ENCODE measurements at places on chromosomes 6 and 20.

GRCh38 chr6:57201718-57202117 lies 20.4 kb downstream of the RAB23 start:
- DNase-seq = no peak

GRCh38 chr6:150153905-150154492 lies 11.2 kb downstream of the PPP1R14C start:
- no peak for DNase-seq

GRCh38 chr20:33298391-33298790 lies 15.4 kb downstream of the BPIFB1 start:
- no peak for DNase-seq

GRCh38 chr20:13028001-13028400 lies 19.2 kb downstream of the SPTLC3 start:
- DNase-seq = no peak

DNA sequence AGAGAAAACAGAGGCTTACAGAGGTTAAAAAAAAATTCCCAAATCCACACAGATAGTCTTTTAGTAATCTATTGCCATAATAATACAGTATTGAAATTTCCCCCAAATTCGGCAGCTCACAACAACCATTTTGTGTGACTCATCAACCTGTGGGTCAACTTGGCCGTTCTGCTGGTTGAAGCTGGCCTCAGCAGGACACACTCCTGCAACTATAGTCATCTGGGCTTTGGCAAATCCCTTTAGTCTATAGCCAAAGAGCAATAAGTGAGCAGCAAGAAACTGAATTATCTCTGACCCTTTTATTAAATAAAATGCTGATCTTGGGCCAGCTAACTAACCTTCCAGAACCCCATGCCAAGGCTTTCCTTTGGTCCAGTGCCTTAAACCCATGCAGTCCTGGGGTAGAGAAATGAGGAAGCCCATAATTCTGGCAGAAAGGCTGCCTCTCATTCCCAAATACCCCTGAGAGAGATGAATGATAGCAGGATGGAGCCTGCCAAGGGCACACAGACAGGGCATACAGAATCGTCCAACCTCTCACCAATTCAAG lies 17.2 kb upstream of the SNAP25 start:
- DNase-seq = no peak

DNA sequence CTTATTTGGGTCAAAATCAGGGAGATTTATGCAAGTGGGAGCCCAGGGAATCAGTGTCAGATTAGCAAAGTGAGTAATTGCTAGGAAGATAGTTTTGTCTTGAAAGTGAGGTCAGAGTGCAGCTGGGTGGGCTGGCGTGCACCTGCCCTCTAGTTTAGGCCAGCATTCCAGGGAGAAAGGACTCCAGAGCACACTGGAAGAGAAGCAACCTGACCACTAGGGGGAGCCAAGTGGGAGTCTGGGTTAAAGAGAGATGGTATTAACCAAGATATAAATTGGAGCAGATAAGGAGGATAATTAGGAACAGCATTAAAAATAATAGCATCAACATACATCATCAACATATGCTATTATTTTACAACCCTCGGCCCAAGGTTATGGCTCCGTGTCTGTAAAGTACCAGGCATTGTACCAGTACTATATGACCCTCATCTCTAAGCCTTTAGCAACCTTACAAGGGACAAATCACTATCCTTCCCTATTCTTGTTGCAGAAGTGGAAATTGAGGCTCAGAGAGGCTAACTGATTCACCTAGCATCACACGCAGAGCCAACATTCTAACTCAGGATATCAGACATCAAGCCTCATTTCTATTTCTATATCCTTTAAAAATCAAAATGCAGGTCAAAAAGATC lies 57.8 kb downstream of the SLC2A10 start:
- no peak for DNase-seq

GRCh38 chr6:99458319-99458718 lies 33.2 kb upstream of the PNISR start:
- no peak for DNase-seq

- no peak for DNase-seq
These were observed 24.8 kb downstream of the EPB41L1 start for GRCh38 chr20:36179170-36179945.

DNA sequence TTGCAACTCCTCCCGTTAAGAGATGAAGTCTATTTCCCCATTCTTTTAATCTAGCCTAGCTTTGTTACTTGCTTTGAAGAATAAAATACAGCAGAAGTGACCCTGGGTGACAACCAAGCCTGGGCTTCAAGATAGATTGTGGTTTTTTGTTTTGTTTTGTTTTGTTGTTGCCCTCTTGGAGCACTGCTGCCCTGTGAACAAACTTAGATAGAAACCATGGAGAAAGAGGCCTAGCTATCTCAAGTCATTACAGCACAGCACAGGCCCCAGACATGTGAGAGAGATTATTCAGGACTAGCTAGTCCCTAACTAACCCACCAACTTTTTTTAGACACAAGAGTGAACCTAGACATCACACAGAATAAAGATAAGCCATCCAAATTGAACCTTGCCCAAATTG lies 475.2 kb downstream of the EPHA7 start:
- no peak for DNase-seq

GRCh38 chr20:53580376-53581111 lies 13.1 kb downstream of the ZNF217 start:
- no peak for DNase-seq

DNA sequence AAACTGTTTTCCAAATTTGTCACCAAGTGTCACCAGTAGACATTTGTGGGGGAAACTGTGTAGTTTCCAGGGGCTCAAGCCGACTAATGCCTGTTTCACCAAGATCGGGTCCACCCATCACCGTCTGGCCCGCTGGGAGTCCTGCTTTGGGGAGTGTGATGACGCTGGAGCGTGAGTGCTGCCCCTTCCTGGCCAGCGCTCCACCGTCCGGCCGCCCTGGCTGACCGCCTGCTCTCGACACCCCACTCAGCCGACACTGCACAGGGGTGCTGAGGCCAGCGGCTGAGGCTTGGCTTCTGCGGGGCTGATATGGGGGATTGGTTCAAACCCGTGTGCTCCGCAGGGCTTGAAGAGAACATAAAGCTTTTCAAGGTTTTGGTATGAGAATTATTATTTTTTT lies 160.1 kb downstream of the SMOC2 start:
- no peak for DNase-seq

- DNase-seq = no peak
These were observed 70.9 kb downstream of the QKI start for GRCh38 chr6:163485388-163485851.

GRCh38 chr20:14919501-14920081 lies 582.2 kb upstream of the FLRT3 start:
- no peak for DNase-seq

GRCh38 chr6:93562582-93562981 lies 143.2 kb upstream of the EPHA7 start:
- no peak for DNase-seq

DNA sequence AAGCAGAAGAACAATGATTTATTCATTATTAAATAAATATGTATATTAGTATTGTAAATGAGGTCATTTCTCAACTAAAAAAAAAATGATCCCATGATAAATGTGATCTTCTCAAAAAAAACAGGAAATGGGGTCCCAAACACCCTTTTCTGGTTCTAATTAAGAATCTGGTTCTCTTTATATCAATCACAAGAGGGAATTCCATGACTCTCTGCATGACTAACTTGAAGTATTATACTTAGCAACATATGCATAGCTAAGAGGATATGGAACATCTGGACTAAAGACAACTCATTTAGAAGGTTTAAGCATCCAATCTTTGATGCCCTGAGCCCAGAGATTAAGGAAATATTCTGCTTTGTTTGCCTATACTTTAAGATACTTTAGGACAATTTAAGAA lies 89.7 kb upstream of the EMILIN3 start:
- no peak for DNase-seq

DNA sequence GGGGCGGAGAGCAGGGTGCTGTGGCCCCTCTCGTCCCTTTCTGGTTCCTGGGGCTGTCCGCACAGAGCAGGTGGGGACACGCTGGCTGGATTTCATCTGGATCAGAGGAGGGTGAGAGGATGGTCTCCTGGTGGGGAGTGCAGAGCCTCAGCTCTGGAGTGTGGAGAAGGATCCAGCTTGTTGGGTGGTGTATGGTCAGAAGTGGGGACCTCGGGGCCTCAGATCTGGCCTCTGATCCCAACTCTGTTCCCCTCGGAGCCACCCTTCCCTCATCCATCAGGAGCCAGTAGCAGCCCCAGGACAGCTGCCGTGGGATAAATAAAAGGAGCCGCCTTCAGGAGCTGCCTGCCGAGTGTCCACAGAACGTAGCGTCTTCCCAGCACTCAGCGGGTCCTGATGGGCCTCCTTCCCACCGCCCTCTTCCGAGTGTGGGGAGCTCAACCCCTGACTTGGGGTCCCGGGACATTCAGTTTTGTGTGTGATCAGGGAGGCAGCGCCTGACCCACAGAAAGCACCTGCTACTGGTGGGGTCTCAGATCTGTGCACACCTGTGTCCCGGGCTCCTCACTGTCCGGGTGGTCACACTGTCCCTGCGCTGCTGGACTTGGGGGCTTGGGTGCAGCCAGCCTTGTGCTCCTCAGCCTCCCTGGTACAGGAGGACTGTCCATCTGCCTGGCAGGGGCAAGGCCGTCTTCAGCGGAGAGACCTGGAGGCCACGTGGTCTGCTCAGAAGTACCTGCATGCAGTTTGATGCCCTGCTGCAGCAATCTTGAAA lies 25.4 kb upstream of the BHLHE23 start:
- DNase-seq = no peak

- peak; percentile 75 for DNase-seq
These were observed at the start of gene L3MBTL3 for GRCh38 chr6:130018292-130018743. Gene L3MBTL3, plus strand, starts transcription at chr6:130018581. Its CDS starts 24,119 bp downstream, at chr6:130042700.

DNA sequence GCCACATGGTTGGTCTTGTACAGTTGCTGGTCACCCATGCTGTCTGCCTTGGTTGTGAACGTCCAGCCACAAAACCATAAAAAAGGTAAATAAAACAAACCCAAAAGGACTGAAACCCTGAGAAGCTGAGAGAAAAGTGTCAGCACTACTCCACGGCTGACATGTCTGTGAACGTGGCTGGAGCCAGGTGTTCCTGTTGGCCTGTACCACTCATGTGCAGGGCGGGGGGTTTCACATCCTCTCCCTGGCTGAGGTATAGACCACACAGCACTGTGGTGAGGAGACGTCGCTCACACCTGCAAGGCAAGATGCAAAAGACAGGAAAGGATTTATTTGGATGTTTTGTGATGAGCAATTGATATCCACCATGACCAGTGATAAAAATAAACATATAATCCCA lies 51.9 kb upstream of the MRPS10 start:
- no peak for DNase-seq

- DNase-seq = no peak
These were observed 31.9 kb upstream of the FAM83D start for GRCh38 chr20:38894091-38894847.

DNA sequence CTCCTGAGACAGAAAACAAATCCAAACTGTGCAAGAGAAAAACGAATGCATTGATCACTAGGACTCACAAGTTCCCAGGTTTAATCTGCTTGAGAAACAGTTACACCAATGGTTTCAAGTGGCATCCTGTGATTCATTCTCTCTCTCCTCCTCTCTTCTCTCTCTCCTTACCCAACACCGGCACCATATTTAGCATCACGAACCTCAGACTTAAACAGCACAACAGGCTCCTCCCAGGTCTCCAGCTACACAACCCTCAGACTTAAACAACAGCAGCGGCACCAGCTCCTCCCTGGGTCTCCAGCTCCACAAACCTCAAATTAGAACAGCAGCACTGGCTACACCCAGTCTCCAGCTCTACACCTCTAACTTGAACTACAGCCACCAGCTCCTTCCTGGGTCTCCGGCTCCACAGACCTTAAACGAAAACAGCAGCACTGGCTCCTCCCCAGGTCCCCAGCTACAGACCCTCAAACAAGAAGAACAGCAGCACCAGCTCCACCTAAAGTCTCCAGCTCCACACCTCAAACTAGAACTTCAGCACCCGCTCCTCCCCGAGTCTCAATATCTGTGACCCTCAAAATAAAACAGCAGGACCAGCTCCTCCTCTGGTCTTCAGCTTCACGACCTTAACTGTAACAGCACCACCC lies 355.9 kb downstream of the PREX1 start:
- no peak for DNase-seq

DNA sequence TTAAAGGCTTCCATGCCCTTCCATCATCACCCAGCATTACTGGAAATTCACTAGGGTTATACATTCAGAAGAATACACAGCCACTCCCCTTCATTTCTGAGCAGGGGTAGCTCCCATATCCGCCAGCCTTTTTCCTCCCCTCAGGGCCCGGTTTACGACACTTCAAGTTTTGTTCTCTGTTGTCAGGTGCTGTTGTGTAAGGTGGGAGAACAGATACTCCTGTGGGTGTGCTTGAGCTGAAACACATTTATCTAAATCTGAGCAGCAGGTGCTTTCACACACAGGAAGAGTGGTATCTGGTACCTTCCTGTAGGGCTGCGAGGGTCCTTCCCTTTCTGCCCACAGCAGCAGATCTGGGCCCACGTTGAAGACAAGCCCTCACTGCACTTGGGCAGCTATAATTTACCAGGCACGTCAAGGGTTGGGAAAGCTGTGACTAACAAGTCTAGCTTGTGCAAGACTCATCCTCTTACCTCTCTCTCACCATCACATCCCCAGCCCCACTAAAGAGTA lies 215.8 kb upstream of the RREB1 start:
- no peak for DNase-seq

- no peak for DNase-seq
These were observed 48.2 kb downstream of the AGPAT4 start for GRCh38 chr6:161225681-161226008.

- no peak for DNase-seq
These were observed 13.3 kb upstream of the ENPP5 start for GRCh38 chr6:46184114-46184513.

GRCh38 chr6:87283461-87283860 lies 38.9 kb upstream of the SMIM8 start:
- DNase-seq = no peak

- DNase-seq = no peak
These were observed 1.4 kb upstream of the EPM2A start for GRCh38 chr6:145736661-145737144.

Measured in stimulated activated CD4-positive, alpha-beta T cell treated with anti-CD3 and anti-CD28 coated beads, Interleukin-15, amount 100 ng/mL, for 1 hour (primary cell).